CD4-positive, alpha-beta T cell treated with Interleukin-2 at 100 ng/mL for 4 hours (primary cell): ENCODE measurements at places on chromosomes 3 and 15.
A peak's percentile ranks its signal among the peaks of the same experiment; 100 is the strongest.

GRCh38 chr3:28972921-28973320 is 307.9 kb upstream of the RBMS3 start:
- no peak for DNase-seq

GRCh38 chr3:156017352-156018030 is 102.9 kb upstream of the KCNAB1 start:
- no peak for DNase-seq

DNA sequence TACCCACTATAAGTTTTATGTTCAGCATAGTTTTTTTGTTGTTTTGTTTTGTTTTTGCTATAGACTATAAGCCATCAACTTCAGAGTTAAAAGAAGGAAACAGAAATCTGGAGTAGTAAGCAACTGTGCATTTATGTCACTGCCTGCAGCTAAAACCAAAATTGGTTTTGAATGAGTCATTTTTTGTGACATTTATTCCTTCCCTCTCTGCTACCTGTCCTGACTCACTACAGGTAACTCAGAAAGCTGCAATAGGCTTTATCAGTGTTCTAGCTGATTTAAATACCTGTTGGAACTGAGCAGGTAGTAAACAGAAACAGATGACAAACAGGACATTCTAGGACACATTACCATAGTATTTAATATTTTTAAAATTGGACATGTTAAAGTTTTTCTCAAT is 393.3 kb upstream of the WNT5A start:
- DNase-seq, result no peak

- DNase-seq, result no peak
These were observed 354.9 kb downstream of the RSL24D1 start for GRCh38 chr15:54841701-54842305.

DNA sequence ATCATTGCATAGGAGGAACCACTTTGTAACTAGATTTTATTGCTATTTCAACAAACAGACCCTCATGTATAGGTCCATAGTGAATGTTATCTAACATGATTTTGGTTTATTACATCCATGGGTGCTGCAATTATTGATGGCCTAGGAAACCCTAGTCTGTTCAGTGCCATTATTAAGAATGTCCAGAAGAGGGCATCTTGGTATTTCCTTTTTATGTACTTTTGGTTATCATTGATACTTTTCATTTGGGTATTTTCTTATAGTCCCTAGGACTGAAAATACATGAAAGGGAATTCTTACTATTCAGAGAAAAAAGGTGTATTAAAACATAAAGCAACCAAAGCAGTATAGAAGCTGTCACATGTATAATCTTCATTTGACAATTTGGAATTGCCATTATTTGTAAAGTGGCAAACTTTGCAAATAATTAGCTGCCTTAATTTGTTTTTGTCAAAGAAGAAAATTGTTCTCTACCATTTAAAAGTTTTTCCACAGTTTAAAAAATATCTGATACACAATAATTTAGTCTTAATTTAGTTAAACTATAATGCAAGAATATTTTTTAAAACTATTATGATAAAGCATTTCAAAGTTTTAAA is 48.7 kb downstream of the CNOT10 start:
- peak; percentile 26 for DNase-seq

- DNase-seq, result no peak
These were observed 18.0 kb downstream of the CCR8 start for GRCh38 chr3:39347586-39347876.

- no peak for DNase-seq
These were observed 63.4 kb downstream of the CYP19A1 start for GRCh38 chr15:51274956-51275355.

DNA sequence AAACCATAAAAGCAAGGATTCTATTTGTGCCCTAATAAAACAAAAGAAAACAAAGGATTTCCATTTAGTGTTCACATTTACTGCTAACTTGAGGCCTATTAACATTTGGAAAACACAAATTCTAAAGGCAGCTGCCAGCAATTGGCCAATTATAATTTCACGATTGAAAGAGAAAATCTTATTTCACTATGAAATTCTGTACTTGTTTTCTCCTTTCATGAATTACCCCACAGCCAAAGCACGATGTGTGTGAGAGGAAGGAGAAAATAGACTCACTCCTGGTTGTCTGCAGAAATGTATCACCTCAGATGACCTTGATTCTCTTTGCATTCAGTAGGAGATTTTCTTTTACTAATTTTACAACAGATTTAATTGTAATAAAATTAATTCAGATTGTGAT is 242.8 kb upstream of the GBE1 start:
- no peak for DNase-seq

DNA sequence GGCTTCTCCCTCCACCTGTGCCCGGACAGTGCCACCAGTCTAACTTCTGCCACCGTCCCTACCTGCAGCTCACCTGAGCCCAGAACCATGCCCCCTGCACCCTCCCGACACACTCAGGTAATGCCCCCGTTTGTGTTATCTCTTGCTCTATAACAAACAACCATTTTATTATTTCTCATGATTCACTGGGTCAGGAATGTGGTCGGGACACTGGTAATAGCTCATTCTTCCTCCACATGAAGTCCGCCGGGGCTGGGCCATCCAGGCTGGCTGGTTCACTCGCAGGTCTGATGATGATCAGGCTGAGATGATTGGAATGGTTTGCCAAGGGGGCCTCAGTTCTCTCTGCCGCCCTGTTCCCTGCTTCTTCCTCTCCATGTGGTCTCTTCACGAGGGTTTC is 20.3 kb upstream of the NR2E3 start:
- no peak for DNase-seq

DNA sequence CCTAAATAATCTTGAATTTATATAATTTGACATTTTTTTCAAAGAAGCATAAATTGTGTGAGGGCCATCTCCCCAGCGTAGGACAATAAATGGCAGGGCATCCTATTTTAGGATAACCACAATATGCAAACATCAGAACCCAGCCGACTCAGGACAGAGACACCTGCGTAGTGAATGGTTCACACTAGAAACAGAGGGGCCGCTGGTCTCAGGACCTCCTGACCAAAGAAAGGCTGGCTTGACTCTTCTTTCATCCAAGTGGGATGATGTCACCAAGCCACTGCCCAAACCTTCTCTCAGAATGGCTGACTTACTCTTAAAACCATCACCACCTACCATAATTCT is 162.1 kb downstream of the FOXP1 start:
- no peak for DNase-seq

DNA sequence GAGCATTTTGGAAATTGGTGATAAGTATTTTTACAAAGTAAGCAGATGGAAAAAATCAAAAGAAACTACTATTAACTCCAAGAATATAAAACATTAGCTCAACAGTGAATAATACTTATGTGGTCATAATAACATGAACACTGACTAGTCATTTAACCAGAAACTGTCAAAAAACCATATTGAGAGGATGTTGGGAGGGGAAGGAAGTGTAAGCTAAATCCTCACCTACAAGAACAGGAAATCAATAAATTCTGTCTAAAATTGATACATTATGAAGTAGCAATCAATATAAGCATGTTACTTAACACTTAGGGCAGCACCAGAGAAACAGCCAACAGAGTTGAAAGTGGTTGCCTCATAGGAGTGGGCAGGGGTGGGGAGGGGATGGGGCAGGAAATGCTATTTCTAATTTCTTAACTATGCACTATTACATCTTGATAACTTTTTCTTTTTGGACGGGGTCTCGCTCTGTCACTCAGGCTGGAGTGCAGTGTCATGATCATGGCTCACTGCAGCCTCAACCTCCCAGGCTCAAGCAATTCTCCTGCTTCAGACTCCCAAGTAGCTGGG is 41.7 kb downstream of the CCR3 start:
- DNase-seq, result peak; percentile 60

- DNase-seq, result no peak
These were observed 69.3 kb downstream of the SMAD6 start for GRCh38 chr15:66771351-66771650.

DNA sequence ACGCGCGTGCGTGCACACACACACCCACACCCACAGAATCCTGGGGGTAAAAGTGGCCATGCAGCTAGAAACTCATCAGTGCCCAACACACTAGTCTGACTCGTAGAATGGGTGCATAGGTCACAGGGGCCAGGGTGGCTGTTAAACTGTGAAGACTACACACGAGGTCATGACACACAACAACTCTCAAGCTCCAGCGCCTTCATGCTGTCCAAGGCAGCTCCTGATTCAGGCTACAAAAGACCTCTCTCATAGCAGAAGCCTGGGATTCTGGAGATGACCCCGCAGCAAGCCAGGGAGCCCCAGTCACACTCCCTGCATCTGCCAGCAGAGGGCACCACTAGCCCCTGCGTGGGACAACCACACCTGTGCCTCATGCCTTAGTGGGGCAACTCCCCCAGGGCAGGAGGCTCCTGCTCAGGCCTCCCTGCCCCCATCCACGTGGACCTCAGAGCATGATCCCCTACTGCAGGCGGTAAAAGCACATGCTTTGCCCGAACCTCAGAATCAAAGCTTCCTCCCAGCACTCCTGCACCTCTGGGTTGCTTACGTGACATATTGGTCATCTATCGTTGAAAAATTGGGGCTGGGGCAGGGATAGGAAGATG is 93.1 kb downstream of the LRIG1 start:
- DNase-seq, result peak; percentile 76
